ENCODE measurements at places on chromosomes 6 and 20.

GRCh38 chr20:40049854-40050253 lies 639.2 kb downstream of the MAFB start:
- DNase-seq, result no peak

DNA sequence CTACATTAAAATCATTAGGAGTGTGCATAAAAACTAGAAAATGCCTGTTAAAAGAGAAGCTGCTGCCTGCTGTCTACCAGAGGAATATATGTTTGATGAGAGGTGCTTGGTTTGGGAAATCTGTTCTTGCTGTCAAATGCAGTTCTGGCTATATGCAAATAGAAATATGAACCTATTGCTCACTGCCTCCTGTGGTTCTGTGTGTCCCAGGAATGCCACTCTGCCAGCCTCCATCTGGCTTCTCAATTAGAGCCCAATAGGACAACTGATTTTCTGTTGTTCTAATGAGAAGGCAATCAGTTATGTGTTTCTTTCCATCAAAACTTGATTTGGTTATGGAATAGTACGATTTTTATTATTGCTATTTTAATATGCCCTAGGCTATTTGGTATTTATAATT lies 759.7 kb downstream of the HDGFL1 start:
- no peak for DNase-seq

- DNase-seq, result no peak
Measured at GRCh38 chr6:107977283-107977682, 19.3 kb upstream of the SEC63 start.

- no peak for DNase-seq
Measured at GRCh38 chr20:17841751-17842215, 126.8 kb downstream of the SNX5 start.

- no peak for DNase-seq
Measured at GRCh38 chr6:151269321-151269995, 29.7 kb downstream of the AKAP12 start.

- no peak for DNase-seq
Measured at GRCh38 chr6:107098436-107099307, 16.6 kb downstream of the BEND3 start.

GRCh38 chr6:105886066-105886813 lies 199.9 kb upstream of the PRDM1 start:
- no peak for DNase-seq

GRCh38 chr20:61573415-61574305 lies 321.6 kb downstream of the CDH4 start:
- no peak for DNase-seq

DNA sequence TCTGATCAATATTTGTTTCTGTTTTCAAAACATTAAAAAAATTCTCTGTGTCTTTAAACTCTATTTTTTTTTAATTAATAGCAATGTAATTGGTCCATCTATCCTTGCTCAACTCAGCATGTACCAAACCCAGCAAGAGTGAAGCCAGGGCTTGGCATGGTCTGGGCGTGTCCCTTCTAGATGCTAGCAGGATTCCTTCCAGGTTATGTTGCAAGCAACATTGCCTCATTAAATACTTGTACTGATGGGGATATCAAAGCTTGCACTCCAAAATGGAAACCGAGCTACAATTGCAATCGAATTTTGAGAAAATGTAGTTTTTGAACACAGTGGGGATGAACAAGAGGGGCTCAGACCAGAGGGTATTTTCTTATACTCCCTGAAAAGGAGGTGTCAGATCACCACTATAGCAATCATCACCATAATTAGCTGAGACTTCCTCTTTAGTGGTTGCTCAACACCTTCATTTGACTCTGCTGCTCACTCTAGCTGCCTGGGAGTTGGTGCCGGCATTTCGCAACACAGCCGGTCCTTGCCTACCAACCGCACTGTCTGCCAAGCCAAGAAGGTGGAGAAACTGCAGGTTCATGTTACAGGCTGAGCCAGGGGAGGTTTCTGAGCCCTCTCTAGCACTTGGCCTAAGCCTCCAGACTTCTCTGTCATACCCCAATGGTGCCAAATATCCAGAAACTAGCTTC lies 67.8 kb upstream of the RALGAPA2 start:
- DNase-seq, result no peak

DNA sequence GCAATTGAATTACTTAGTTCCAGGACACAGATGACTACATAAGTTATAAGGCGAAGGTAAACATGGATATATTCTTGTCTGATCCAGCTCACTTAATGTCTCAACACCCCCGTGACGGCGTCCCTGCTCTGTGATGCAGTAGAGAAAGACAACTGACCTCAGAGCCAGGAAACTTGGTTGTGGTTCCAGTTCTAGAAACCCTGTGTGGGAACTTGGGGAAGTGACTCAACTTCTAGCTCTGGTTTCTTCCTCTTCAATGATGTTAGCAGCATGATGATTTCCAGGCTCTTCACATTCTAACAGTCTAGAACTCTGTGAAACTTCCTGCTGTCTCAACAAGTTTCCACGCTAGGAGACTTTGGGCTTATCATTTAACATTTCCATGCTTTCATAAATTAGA lies 18.4 kb downstream of the LAMA4 start:
- DNase-seq, result no peak

- no peak for DNase-seq
Measured at GRCh38 chr6:74912234-74912633, 293.6 kb downstream of the COL12A1 start.

GRCh38 chr20:59403261-59403961 lies 103.0 kb downstream of the EDN3 start:
- DNase-seq, result no peak

DNA sequence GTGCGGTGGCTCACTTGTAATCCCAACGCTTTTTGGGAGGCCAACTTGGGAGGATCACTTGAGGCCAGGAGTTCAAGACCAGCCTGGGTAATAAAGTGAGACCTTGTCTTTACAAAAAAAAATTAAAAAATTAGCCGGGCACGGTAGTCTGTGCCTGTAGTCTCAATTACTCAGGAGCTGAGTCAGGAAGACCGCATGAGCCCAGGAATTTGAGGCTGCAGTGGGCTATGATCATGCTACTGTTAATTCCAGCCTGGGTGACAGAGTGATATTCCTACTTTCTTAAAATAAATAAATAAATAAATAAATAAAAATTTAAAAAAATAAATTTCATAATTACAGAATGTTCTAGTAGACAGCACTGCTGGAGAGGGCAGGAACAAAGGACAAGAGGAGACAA lies 62.4 kb downstream of the DST start:
- DNase-seq, result no peak

- no peak for DNase-seq
Measured at GRCh38 chr6:166587631-166588413, 1.3 kb upstream of the RAMACL start.

- no peak for DNase-seq
Measured at GRCh38 chr6:112799889-112800288, 452.8 kb downstream of the RFPL4B start.

DNA sequence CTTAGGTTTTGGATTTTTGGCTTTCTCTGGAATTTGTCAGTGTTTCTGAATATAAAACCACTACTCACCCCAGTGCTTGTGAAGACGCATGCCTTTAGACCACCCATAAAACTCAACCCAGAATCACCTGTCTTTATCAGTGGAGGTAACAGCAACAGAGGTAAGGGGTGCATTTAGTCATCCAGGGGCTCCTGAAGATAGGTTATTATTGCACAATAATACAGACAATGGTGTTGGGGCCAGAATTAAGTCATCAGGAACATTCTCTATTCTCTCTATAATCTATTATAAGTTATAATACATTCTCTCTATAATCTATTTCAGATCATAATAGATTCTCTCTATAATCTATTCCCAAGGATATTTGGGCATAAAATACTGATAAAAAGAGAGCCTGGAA lies 100.2 kb upstream of the KCNQ5 start:
- DNase-seq, result no peak

DNA sequence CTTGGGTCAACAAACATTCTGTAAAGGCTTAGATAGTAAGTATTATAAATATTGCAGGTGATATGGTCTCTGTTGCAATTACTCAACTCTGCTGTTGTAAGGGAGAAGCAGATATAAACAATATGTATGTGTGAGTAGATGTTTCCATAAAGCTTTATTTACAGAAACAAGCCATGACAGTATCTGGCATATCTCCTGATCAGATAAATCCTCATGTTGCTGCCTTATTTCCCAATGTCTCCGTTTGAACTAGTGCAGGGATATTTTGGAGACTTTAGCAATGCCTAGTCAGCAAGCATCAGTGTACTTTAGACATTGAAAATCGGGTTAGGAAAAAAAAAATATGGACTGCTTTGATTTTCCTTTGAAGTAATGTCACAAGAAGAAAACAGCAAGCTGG lies 96.1 kb downstream of the LAMA2 start:
- no peak for DNase-seq

GRCh38 chr6:6634735-6635075 lies 46.2 kb downstream of the LY86 start:
- DNase-seq, result no peak

DNA sequence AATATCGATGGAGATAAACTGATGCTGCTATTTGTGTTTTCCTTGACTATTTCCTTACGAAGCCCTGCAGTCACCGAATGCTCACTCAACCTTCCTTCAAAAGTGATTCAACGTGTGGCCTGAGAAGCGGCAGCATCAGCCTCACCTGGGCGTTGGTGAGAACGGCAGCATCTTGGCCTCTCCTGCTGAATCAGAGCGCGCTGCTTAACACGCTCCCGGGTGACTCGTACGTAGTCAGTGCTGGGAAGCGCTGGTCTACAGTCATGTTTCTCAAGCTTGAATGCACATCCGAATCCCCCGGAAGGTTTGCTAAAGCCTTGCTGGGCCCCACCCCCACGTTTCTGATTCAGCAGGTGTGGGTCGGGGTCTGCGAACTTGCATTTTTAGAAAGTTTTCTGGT lies 214.1 kb upstream of the RREB1 start:
- DNase-seq, result no peak

- peak; percentile 89 for DNase-seq
Measured at GRCh38 chr6:26351544-26351953, 13.4 kb upstream of the BTN3A2 start.

GRCh38 chr6:37882292-37882691 lies 62.8 kb downstream of the ZFAND3 start:
- no peak for DNase-seq

- no peak for DNase-seq
Measured at GRCh38 chr6:47066418-47066817, 24.3 kb upstream of the ADGRF1 start.

DNA sequence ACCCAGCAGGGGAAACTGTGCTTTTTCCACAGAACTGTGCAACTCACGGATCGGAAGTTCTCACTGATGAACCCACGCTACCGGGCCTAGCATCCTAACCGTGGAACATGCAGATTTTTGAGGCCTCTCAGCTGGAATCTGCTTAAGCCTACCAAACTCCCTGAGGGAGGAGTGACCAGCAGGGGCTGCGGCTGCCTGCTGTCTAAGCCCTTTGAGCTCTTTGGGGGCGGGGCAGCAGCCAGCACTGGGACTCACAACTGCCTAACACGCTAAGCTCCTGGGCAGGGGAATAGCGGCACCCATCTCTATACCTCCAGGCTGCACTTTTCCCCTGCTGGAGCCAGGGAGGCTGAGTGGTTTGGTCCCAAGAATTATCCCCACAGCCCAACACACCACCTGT lies 20.4 kb upstream of the METTL24 start:
- DNase-seq, result no peak

DNA sequence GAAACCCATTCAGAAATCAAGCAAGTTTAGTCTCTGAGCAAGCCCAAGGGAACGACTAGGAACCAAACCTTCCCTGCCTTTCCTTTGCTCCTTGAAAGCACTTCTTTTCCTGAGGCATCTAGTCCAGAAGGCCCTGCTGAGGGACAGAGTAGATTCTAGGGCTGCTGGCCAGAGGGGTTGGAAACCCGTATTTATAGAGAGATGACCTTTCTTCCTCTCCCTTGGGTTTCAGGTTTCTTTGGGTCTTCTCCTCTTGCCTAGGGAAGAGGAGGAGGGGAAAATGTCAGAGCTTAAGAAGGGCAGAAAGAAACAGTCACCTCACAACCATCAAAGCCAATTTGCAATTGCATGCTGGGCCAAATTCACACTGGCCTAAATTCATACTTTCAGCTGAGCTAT lies 5.8 kb downstream of the APOBEC2 start:
- DNase-seq, result no peak

DNA sequence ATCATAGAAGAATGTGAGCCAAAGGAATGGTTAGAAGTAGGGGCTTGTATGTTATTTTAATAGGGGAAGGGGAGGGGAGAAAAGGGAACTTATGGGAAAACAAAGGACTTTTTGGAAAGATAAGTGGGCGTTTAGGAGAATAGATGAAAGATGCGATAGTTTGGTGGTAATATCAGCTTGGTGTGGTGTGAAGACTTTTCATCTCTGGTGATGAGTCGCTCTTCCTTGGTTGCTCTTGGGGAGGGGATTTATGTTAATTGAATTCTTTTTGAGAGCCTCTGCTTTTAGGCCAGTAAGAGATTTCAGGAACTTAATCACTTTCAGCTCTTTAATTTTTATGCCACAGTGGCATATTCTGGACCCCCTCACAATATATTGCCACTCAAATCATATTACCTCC lies 10.8 kb downstream of the HECA start:
- no peak for DNase-seq

- DNase-seq, result no peak
Measured at GRCh38 chr20:11222243-11222642, 548.4 kb upstream of the JAG1 start.

DNA sequence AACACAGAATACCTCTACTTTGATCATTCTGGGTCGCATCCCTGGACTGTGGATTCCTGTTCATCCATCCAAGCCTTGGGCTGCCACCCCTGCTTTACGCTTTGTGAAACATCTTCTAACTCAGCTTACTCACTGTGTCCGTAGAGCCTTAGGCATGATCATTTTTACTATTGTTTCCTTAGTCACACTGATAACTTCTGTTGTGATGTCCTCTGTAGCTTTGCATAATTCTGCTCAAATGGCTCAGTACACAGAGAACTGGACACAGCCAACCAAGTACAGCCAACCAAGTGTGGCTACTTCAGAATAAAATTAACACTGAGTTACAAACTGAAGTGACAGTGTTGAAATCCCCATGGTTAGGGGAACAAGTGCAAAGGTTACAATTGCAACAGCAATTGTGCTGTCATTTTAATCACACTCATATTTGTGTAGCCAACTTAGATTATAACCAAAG lies 8.6 kb upstream of the FKBP1A start:
- no peak for DNase-seq

DNA sequence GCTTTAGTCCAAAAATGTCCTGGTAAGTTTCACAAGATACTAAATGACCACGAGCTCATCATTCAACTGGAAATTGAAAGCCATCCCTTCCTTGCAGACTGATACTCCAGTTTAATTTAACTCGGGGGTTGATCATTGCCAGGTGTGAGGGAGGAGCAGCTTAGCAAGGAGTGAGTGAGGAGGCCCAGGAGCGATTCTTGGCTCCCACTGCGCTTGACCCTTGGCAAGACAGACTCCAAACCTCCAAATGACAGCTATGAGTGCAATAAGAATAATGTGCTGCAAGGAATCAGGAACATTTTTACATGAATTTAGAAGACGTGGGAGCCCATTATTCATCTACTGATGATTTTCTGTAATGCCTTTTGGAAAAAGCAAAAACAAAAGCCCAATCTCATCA lies 64.9 kb downstream of the LAMA4 start:
- DNase-seq, result no peak

DNA sequence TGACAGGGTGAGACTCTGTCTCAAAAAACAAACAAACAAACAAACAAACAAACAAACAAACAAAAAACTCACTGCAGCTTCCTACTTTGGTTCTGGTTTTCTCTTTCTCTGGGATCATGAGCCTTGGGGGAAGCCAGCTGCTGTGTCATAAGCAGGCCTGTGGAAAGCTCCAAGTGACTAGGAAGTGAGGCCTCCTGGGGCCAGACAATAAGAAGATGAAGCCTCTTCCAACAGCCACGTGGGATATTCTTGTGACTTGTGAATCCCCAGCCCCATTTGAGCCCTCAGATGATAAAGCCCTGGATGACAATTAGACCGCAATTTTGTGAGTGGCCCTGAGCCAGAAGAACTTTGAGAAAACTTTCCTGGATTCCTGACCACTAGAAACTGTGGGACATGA lies 11.4 kb downstream of the HLA-A start:
- DNase-seq, result no peak
